Hypothalamus (tissue), 51 donors: ENCODE measurements at places on chromosomes 13 and 19.

- DNase-seq: no peak
Measured at GRCh38 chr19:38840583-38840968, 9.0 kb upstream of the ECH1 start.

- no peak for DNase-seq
Measured at GRCh38 chr13:43088093-43088511, 64.7 kb downstream of the DNAJC15 start.

GRCh38 chr19:58037927-58038687 is 4.3 kb downstream of the ZSCAN1 start:
- DNase-seq: peak; percentile 46

DNA sequence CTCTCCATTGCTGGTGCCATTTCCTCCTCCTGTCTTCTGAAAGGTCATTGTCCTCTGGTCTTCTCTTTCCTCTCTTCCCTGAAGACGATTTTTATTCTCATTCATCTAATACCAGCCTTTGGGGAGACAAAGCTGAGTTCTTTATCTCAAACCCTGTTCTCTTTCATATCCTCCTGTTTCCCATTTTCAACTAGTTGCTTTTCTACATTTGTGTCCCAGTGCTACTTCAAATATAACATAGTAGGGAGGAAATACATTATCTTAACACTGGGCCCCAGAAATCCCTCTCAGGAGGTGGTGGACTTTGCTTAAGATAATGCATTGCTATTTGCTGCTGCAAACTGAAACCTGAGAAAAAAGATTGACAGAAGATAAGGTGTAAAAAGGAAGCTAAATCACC is 159.1 kb downstream of the HS6ST3 start:
- no peak for DNase-seq

GRCh38 chr13:99057310-99057975 is 79.6 kb upstream of the DOCK9 start:
- no peak for DNase-seq

- DNase-seq: no peak
Measured at GRCh38 chr13:21465710-21466160, 6.6 kb upstream of the ZDHHC20 start.

DNA sequence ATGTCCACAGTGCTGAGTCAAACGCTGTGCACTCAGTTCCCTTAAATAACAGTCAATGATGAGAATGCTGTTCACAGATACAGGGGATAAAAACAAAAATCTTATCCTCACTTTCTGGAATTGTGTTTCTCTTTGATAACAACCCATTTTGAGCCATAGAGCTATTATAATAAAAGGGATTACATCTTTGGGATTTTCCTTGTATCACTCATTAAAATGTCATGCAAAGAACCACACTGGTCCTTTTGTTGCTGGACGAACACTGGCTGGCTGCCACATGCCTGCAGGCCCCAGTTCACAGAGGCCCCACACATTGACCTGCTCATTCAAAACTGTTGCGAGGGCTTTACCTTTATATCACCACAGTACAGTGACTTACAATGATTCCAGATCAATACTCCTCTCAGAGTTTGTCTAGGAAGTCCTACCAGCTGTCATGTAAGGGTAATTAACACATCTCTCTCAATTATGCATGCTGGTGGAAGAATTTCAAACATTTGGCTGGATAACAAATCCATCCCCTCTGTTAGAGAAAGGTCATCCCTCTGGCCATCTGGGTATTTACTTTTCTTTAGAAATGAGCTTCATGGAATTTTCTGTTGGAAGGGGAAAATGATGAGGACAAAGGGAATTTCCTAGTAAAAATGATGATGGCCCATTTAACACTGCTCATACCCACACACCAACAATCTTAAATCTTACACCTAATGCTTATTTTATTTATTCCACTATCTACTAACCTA is 85.9 kb downstream of the MBNL2 start:
- peak; percentile 60 for DNase-seq

DNA sequence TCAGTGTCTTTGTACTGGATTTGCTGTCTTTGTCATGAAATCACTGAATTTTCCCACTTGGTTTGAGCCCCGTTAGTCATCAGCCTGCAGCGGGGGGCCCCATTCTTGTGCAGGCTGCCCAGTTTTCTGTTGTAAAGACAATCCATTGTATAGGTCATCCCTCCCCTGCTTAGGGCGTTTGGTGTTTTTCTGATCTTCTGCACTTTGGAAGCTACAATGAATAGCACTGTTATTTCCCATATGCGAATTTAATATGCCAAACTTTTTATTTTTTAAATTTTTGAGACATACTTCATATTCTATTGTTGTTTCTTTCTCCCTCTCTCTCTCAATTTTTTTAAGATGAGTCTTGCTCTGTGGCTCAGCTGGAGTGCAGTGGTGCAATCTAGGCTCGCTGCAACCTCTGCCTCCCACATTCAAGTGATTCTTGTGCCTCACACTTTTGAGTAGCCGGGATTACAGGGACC is 9.0 kb downstream of the SLC27A1 start:
- DNase-seq: peak; percentile 65

GRCh38 chr13:92379371-92379770 is 847.2 kb upstream of the GPC6 start:
- DNase-seq: no peak

DNA sequence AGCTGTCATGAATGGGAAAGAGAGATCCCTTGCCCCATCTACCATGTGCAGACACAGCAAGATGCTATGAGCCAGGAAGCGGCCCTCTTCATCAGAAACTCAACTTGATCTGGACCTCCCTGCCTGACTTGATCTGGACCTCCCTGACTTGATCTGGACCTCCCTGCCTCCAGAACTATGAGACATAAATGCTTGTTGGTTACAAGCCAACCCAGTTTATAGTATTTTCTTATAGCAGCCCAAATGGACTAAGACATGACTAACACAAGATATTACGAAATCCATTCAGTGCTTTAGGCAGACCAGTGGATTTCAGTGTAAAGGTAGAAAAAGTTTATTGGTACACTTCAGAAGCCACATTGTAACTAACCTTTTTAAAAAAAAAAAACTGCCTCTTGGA is 15.6 kb downstream of the PCID2 start:
- no peak for DNase-seq

DNA sequence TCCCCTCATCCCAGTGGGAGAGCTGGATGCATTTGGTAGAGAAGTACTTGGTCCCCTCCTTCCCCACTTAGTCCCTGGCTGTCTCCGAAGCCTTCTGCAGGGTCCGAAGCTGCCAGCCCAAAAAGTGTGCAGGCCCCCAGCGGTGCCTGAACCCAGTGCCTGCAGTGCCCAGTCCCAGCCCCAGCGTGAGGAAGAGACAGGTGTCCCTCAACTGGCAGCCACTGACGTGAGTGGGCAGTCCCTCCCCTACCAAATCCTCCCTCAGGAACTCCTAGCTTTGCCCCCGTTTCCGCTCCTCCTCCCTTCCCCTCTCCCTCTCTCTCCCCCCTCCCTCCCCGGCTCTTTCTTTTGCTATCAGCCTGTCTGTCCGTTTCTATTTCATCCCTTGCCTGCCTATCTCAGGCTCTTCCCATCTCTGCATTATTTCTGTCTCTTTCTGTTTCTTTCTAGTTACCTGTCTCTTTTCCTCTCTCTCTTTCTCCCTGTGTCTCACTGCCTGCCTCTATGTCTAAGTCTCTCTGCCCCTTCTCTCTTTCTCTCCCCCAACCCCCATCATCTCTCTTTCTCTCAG is 1.8 kb upstream of the LTBP4 start:
- DNase-seq: no peak

GRCh38 chr19:3968556-3969434 is 2.1 kb downstream of the DAPK3 start:
- no peak for DNase-seq

- no peak for DNase-seq
Measured at GRCh38 chr13:50079655-50080202, 64.5 kb downstream of the KCNRG start.

- no peak for DNase-seq
Measured at GRCh38 chr13:95502216-95502615, 50.3 kb upstream of the CLDN10 start.

DNA sequence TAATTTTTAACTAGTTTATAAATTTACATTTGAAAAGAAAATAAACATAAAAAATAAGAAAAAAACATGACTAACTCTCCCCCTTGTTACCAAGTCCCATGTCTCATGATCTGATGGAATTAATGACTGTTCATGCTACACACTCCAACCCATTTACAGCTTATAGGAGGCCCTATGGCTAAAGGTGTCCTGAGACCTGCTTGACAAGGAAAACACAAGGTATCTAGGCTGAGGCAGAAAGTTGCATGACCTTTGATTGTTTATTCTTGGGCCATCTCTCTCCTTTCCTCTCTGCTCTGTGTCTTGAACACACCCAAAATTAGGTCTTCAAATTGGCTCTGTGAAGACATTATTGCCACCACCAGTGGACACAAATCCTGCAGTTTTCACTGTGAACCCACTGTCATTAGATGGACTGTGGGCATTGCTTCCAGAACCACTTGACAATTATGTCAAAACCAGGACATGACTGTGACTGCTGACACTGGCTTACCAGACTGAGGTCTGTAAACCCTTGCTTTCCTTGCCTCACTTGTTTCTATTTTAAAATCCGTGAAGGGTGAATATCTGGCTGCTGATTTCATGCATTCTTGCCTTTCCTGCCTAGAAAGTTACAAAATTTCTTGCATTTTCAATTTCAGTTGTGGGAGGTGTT is 386.5 kb upstream of the SPRY2 start:
- no peak for DNase-seq

GRCh38 chr19:47094557-47095475 is 18.8 kb downstream of the ZC3H4 start:
- no peak for DNase-seq

GRCh38 chr19:49788857-49789256 is 22.1 kb downstream of the AP2A1 start:
- no peak for DNase-seq
